ENCODE measurements at places on chromosomes 3 and 15. TPM values are rescaled to one million over a fixed set of nuclear protein-coding genes. Genes with fewer than 3 reads are reported as not detected.
A peak's percentile ranks its signal among the peaks of the same experiment; 100 is the strongest.

DNA sequence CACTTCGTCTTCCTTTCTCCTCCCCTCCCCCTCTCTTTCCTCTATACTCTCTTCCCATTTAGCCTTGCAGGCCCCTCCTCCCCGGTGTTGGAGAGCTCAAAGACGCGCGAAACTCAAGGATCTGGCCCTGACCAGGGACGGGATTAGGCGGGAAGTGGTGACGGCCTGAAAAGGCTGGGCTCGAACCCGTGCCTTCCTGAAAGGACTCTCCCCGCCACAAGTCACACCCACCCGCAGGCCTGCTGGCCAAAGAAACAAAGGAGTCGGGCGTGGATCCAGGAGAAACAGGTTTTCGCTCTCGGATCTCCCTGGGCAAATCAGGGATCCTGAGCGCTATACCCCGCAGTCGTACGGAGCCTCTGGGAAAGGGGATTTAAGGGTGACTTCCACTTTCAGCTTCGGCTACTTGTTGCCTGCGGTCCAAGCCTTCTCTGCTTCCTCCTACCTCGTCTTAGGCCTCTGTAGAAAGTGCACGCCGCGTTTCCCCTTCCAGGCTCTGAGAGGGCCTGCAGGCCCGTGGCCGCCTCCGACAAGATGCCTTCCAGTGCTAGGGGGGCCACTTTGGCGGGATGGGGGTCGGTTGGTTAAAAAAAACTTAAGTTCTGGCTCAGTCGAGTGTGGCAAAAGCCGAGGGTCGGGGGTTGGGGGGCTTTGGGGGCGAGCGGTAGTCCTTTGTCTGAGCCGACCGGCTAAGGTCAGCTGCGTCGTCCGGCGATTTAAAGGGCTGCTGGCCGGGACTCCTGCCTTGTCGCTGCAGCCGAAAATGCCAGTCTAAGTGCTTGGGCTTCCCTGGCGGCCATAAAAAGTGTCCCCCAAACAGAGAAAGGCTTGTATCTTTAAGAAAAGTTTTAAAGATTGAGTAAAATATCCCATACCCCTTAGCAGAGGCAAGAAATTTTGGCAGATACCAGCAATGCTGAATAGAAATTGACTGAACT is 8.2 kb downstream of the ZIC4 start:
- no peak for DNase-seq

GRCh38 chr15:33094336-33094735 is 100.2 kb downstream of the FMN1 start:
- peak; percentile 57 for DNase-seq

DNA sequence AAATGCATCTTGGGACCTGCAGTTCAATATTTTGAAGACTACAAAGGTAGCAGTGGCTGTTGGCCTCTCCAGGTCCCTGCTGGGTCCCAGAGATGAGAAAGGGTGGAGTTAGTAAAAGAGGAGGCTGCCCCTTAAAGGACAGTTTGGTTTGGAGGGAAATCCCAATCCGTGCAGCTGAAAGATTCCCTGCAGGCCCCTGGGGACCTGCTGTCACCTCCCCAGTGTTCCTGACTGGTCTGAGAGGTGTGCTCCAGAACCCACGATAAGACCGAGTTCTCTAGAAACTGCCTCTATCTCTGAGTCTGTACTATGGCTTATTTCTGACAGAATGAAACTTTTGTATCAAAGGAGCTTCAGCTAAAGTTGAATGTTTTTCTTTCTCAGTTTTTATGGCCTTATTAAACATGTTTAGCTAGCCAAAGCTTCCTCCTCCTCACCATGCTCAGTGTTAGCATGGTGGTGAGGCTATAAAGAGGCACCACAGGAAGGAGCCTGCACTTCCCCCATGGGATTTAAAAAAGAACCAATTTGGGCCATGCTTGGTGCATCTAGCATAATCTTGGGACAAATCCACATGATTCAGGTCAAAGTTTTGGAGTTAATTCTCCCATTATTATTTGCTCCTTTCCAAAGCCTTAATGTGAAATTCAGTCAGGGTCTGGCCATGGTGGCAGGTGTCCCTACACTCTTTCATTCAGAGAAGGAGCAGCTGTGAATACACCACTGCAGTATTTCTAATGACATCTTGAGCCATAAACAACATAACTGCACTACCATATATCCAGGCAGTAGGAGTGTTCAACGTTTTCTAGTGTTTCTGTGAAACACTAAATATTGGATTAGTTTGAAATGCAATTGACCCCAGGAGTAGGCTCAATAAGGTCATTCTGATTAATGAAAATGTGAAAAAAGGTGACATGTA is 74.4 kb downstream of the ATP1B3 start:
- no peak for DNase-seq

DNA sequence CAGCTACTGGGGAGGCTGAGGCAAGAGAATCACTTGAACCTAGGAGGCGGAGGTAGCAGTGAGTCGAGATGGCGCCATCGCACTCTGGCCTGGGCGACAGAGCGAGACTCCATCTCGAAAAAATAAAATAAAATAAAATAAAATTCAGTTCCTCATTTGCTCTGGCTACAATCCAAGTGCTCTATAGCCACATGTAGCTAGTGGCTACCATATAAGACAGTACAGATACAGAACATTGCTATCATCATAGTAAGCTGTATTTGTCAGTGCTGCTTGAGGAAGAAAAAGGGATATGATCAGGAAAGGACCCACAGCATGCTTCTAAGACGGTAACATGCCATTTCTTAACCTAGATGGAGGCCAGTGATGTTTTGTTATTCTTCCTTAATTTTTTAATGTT is 88.7 kb upstream of the CDAN1 start:
- no peak for DNase-seq

GRCh38 chr3:7567160-7567559 is 706.2 kb downstream of the GRM7 start:
- DNase-seq, result no peak

GRCh38 chr3:175956964-175957363 is 1097.8 kb downstream of the NAALADL2 start:
- peak; percentile 11 for DNase-seq

DNA sequence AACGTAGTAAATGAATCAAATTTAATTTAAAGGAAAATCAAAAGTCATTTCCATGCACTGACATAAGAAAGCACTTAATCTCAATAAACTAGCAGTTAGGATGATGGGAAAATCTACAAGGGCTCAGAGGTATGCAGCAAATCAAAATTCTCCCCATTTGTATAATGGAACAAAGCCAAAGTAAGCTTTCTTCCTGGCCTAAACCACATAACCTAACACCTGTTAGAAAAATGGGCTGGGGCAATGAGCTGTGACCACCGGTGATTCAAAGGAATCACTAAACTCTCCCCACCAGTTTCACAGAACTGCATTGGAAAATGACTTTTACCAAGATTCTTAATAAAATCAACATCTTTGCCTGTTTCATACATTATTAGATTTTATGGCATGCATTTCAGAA is 1024.3 kb downstream of the FHIT start:
- DNase-seq, result no peak

GRCh38 chr3:52845157-52845556 is 10.3 kb upstream of the MUSTN1 start:
- DNase-seq, result peak; percentile 9

DNA sequence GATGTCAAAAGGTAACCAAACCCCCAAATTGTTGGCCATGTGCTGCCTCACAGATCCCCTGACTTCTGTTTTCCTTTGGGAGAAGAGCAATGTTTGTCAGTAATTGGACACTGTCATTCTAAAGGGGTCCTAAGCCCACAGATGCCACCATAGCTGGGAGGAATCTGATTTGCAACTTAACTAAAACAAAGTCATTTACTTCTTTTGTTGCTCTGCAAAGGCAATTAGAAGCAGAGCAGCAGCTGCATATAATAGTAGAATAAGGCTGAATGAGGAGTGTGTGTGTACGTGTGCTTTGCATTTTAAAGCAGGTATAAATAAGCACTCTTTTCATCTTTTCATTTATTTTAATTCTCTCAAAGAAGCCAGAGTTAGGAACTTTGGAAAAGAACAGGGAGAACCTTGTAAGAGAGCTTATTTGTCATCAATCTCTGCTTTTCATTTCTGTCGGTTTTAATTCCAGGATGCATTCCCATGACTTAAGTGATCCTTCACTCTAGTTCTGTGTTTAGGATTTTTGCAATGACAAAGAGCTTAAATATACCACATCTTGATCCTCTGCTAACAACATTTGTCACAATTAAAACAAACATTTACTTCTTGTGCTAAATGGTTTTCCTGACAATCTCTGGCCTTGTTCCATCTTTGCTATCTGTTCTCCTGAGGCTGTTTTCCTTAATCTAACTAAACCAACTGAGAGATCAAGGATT is 530.2 kb upstream of the CBLB start:
- peak; percentile 26 for DNase-seq

DNA sequence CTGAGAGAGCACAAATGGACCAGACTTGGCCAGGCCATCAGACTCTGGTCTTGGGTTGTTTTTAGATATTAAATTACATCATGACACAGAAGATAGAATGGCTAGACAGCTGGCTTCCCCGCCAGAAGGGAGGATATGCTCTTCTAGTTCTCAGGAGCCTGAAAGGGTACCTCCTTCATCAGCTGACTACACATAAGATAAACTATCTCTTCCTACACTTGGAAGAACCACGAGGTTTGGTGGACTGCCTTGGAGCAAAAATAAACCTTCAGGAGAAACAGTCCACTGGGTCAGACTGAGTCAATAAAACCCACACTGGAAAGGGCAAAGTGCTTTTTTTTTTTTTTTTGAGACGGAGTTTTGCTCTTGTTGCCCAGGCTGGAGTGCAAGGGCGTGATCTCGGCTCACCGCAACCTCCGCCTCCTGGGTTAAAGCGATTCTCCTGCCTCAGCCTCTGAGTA is 26.3 kb upstream of the DYNC1LI1 start:
- DNase-seq, result peak; percentile 57

DNA sequence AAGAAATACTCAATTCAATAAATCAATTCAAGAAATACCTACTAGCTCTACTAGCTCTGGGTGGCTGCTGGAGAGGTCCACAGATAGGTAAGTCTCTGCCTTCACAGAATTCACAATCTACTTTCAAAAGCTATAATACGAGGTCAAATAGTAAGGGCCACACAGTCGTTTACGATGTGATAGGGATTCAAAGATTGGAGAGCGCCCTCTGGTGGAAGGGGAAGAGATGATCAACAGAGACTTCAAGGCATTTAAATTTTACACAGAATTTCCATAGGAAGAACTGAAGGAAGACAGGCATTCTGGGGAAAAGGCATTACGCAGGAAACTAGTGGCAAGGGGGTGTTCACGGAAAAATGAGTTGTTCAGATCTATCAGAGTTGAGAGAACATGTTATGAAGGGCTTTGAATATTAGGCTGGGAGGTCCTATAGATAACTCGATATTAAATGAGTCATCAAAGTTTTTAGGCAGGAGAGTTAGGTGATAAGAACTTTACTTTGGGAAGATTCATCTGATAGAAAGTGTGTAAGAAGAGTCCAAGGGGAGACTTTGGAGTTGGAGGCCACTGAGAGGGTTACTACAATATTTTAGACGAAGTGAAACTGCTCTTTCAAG is 128.8 kb downstream of the FRMD5 start:
- DNase-seq, result peak; percentile 76

DNA sequence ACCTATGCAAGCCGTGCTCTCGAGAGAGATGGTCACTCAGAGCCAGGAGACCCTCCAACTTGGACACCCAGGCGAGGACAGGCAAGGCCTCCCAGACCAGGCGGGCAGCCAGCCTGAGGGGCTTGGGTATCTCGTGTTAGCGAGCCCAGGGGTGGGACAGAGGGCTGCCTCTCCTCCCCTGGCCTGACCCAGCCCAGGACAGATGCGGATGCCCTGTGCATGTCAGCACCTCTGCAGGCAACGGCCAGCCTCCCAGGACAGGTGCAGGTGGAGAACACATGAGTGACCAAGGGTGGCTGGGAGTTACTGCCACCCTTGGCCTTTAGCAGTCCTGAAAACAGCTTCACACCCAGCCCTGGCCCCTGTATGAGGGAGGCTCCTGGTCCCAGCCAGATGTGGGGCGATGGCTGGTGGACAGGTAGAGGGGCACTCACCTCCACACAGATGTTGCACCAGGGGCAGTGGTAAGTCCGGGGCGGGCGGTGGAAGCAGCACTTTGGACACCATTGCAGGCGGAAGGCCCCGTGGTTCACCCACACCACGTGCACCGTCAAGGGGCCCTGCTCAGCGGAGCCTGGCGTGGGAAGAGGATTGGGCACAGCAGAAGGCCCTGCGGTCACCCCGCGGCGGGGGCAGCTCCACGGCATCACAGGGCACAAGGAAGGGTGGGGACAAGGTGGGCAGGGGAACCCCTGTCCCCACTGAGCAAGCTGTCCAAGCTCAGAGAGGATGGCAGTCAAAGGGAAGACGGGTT is 2.1 kb downstream of the ZDHHC19 start:
- DNase-seq, result no peak

SLC9C1 gene
- total RNA-seq, result not detected

BLM gene
- total RNA-seq, result 14.9 TPM

TMEM212 gene
- total RNA-seq, result not detected

LYZL4 gene
- not detected for total RNA-seq

PPARG gene
- 8.8 TPM for total RNA-seq

COL8A1 gene
- 102 TPM for total RNA-seq

UBA7 gene
- 21.8 TPM for total RNA-seq

GHSR gene
- total RNA-seq, result not detected

TGM4 gene
- 0.06 TPM for total RNA-seq

SLC12A1 gene
- total RNA-seq, result not detected

TM4SF4 gene
- 0.17 TPM for total RNA-seq

Data from LHCN-M2 (cell line).